CD8-positive, alpha-beta memory T cell (primary cell): ENCODE measurements at places on chromosomes 3 and 15. TPM values are rescaled to one million over a fixed set of nuclear protein-coding genes. Genes with fewer than 3 reads are reported as not detected.

Gene RPUSD2
- 25.1 TPM for total RNA-seq

DNA sequence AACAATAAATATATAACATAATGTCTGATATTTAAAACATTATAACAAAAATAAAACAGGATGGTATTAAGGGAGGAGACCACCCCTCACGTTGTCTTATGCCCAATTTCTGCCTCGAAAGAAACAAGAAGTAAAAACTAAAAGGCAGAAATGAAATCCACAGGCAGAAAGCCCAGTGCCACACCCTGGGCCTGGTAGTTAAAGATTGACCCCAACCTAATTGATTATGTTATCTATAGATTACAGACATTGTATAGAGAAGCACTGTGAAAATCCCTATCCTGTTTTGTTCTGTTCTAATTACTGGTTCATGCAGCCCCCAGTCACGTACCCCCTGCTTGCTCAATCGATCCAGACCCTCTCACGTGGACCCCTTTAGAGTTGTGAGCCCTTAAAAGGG, 22.3 kb upstream of the ACP3 start:
- no peak for DNase-seq

Gene ADCY5
- total RNA-seq, result not detected

DNA sequence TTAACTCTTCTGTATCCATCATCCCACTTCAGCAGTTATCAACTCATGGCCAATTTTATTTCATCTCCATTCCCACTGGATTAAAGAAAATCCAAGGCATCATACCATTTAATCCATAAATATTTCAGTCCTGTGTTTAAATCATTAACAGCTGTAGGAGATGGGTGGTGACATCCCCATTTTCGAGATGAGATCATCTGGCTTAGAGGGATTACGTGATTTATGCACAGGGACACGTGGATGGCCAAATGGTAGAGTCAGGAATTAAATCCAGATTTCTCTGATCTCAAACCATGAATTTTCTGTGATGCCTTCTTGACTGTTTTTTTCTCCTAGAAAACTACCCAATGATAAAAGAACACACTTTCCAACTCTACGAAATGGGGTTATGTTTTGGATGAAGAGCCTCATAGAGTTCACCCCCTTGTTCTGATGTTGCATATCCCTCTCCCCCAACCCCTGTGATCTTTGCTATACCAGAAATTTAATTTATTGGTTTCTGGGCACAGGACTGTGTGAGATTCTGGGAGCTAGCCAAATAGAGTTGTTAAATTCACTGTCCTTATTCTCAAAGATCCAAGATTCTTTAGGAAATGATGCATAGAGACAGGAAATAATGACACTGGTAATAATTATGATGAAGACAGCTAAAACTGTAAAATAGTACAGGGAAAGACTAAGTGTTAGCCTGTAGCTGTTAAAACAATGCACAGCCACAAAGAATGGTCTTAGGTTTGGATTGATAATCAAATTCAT, 7.4 kb downstream of the ZNF589 start:
- DNase-seq, result no peak
